ENCODE measurements at places on chromosomes 1 and 21.

DNA sequence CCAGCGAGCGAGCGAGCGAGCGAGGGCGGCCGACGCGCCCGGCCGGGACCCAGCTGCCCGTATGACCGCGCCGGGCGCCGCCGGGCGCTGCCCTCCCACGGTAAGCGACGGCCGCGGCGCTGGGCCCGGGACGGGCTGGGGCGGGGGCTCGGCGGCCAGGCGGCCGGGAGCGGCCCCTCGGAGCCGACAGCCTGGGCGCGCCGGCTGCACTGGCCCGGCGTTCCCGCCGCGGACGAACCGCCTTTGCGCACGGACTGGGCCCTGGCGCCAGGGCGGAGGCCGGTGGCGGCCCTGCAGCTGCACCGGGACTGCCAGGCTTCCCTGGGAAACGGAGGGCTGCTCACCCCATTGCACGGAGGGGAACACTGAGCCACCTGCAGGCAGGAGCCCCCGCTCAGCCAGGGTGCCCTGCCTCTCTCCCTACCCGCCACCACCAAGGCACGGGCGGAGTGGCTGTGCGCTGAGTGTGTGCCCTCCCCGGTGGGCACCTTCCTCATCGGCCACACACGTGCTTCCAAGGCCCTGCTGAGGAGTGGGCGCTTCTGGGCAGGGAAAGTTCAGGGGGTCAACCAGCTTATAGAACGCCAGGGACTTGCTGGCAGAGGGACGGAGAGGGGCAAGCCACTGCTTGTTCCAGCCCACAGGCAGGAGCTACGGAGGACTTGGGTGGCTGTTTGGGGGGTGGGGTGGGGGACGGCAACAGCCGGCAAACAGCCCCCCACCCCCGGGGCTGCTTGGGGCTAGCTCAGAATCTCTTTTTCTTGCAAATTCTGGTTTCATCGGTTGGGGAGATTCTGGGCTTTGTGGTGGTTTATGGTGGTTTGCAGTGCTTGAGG, 532 bp downstream of the CSF1 start:
- DNase-seq, result no peak

- no peak for DNase-seq
Observed at GRCh38 chr1:64829411-64830029, 84.6 kb downstream of the RAVER2 start.

DNA sequence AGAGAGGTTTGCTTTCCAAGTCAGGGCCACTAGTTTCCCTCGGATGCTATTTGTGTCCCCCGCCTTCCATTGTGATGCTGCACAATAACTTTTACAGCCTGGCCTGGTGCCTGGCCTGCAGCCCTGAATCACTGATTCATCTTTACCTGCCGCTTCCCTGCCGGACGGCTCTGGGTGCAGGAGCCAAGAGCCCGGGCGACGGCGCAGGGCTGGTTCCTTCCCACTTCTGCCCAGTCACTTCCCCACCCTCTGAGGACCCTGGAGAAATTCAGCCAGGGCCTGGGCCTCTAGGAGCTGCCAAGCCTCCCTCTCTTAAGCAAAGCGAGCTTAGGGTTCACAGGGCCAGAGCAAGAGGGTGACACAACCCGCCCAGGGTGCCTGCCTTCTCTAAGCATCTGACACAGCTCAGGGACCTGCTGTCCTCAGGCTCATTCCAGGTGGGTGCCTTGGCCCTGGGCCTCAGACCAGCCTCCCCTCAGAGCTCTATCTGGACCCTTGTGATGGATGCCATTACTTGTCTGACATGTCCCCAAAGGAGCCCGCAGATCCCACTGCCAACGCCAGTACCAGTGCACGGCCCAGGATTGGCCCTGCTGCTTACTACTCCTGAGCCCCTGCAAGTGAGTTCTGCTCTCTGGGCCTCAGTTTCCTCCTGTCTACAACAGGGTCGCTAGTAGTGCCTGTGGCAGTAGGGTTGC, 381.0 kb upstream of the VAMP3 start:
- DNase-seq, result no peak

- no peak for DNase-seq
Observed at GRCh38 chr1:42815941-42816584, 859 bp upstream of the ERMAP start.

DNA sequence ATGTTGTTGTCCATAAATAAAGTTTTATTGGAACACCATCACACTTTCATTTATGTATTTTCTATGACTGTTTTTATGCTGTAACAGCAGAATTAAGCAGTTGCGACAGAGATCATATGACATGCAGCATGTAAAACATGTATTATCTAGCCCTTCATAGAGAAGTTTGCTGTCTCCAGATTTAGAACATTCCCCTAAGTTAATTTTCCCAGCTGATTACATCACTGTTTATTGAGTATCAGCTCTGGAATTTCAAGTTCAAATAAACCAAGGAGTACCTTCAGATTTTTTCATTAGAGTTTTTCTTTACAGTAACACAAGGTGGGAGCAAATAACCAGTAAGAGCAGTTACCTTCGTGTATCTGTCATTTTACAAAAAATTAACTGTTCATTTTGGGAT, 792.8 kb downstream of the USP25 start:
- no peak for DNase-seq

DNA sequence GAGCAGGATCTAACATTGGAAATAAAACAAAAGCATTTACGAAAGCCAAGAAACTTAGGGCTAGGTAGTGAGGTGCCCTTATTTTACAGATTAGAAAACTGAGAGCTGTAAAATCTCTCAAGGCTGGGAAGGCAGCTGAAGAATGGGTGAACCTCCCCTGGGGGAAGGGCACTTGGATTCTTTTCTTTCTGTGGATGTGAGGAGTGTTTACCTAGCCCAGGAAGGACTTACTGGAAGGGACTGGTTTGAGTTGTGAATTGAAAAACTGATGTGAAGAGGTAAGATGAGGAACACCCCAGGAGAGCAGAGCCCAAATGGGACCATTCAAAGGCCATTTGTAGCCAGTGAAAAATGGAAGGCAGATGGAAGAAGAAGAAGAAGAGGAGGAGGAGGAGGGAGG, 74.7 kb upstream of the NGF start:
- DNase-seq, result no peak

DNA sequence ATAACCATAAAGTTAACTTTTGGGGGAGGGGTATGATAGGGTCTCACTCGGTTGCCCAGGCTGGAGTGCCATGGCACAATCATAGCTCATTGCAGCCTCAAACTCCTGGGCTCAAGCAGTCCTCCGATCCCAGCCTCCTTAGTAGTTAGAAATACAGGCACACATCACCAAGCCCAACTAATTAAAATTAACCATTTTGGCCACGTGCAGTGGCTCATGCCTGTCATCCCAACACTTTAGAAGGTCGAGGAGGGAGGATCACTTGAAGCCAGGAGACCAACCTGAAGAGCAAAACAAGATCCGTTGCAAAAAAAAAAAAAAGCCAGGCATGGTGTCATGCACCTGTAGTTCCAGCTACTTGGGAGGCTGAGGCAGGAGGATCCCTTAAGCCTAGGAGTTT, 26.6 kb upstream of the MED18 start:
- no peak for DNase-seq

DNA sequence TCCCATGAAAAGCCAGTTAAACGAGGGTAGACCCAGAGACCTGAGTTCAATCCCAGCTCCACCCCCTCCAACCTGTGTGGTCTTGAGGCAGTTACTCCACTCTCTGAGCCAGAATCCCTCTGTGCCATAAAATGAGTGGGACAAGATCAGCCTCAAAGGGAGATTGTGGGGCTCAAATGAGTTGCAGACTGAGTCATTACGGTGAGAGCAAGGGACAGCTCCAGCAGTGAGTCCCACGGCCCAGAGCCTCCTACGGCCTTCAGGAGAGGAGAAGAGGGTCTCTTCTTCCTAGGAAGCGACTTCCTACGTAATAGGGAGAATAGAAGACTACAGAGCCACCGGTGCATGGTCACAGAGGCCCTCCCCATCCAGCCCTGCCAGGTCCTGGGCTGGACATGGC, 6.7 kb upstream of the CAMK2N1 start:
- no peak for DNase-seq

GRCh38 chr21:41373763-41374162, 11.9 kb downstream of the MX2 start:
- no peak for DNase-seq

- DNase-seq, result no peak
Observed at GRCh38 chr1:248906753-248907661, 972 bp downstream of the PGBD2 start.

All from GDM1 (cell line).